T-cell (primary cell): ENCODE measurements at places on chromosomes 4 and X.

- H3K36me3 ChIP-seq, result no peaks in the 10 kb centered on the region
- peaks cover 36% of the 10 kb centered on the region for H3K27me3 ChIP-seq
- DNase-seq, result no peak
- peaks cover 14% of the 10 kb centered on the region for H3K4me1 ChIP-seq
- H3K4me3 ChIP-seq, result no peak overlapping the region
Measured at GRCh38 chr4:139736274-139736660, 70.6 kb downstream of the MGST2 start.

GRCh38 chr4:67556436-67556835 lies 2.1 kb upstream of the STAP1 start:
- no peak overlapping the region for H3K4me3 ChIP-seq
- DNase-seq, result no peak
- no peak overlapping the region for H3K27ac ChIP-seq
- peaks cover 25% of the 10 kb centered on the region for H3K4me1 ChIP-seq

DNA sequence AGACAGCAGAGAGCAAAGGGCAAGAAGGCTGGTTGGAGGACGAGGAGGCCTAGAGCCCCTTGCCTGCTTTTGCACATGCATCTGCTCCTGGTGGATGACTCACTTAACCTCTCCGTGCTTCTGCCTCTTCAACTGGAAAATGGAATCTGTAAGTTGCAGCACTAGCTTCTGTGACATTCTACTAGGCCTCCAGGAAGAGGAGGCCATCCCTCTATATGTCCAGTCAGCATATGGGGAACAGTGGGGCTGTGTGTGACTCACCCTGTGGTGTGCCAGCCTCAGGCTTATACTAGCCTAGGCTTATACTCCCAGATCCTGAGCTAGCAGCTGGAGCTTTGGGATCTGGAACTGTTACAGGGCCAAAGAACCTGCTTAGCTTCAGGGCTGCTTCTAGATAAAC lies 36.0 kb downstream of the RTL9 start:
- H3K36me3 ChIP-seq, result no peaks in the 10 kb centered on the region
- H3K4me1 ChIP-seq, result no peaks in the 10 kb centered on the region
- DNase-seq, result no peak
- no peak overlapping the region for H3K27ac ChIP-seq

DNA sequence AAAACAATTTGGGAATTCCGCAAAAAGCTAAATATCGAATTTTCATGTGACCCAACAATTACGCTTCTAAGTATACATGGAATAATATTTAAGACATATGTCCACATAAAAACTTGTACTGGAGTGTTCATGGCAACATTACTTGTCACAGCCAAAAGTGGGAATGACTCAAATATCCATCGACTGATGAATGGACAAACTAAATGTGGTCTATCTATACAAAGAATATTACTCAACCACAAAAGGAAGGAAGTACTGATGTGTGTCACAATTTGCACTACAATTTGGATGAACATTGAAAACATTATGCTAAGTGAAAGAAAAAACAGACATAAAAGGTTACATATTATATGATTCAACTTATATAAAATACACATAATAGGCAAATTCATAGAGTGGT lies 71.9 kb downstream of the AFF2 start:
- H3K27ac ChIP-seq, result no peak overlapping the region
- no peaks in the 10 kb centered on the region for H3K36me3 ChIP-seq
- H3K4me1 ChIP-seq, result no peaks in the 10 kb centered on the region
- no peak overlapping the region for H3K4me3 ChIP-seq

- H3K27me3 ChIP-seq, result no peaks in the 10 kb centered on the region
- H3K36me3 ChIP-seq, result peaks cover 23% of the 10 kb centered on the region
- no peak for DNase-seq
Measured at GRCh38 chr4:3176367-3177229, 72.4 kb upstream of the MSANTD1 start.

GRCh38 chr4:139559089-139559479 lies 3.1 kb upstream of the SETD7 start:
- H3K36me3 ChIP-seq, result no peaks in the 10 kb centered on the region
- DNase-seq, result no peak
- peaks cover 40% of the 10 kb centered on the region for H3K4me1 ChIP-seq
- H3K27ac ChIP-seq, result peak overlapping the region; percentile 81
- no peaks in the 10 kb centered on the region for H3K27me3 ChIP-seq

- no peaks in the 10 kb centered on the region for H3K36me3 ChIP-seq
- H3K4me3 ChIP-seq, result no peak overlapping the region
- peaks cover 32% of the 10 kb centered on the region for H3K4me1 ChIP-seq
- DNase-seq, result no peak
Measured at GRCh38 chr4:6914448-6914847, 4.8 kb downstream of the TBC1D14 start.

DNA sequence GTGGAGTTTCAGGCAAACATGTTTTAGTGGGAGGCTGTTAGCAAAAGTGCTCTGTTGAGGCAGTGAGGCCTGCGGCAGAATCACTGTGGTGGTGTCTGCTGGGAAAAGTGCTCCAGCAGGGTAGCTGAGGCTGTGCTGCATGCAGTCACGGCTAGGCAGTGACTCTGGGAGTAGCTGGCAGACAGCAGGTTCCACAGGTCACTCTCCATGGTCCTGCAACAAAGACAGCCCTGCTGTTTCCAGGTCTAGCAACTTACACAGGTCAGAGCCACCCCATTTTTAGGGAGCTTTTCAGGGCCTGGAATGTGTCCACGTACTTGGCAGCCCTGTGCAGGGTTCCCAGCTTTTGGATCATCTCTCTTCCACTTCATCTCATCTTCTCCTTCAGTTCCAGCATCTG lies 184.3 kb downstream of the NAA11 start:
- H3K4me1 ChIP-seq, result no peaks in the 10 kb centered on the region
- no peak for DNase-seq
- no peaks in the 10 kb centered on the region for H3K36me3 ChIP-seq
- no peak overlapping the region for H3K4me3 ChIP-seq
- no peaks in the 10 kb centered on the region for H3K27me3 ChIP-seq
- H3K27ac ChIP-seq, result no peak overlapping the region

DNA sequence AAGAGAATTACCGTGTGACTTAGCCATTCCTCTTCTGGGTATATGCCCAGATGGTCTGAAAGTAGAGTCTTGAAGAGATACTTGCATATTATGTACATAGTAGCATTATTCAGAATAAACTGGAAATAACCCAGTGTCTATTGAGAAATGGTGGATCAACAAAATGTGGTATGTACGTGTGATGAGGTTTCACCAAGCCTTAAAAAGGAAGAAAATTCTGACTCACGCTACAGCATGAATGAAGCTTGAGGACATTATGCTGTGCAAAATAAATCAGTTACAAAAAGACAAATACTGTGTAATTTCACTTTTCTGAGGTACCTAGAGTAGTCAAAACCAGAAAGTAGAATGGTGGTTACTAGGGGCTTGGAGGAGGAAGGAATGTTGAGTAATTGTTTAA lies 37.3 kb downstream of the GBA3 start:
- H3K27me3 ChIP-seq, result no peaks in the 10 kb centered on the region
- H3K36me3 ChIP-seq, result no peaks in the 10 kb centered on the region
- DNase-seq, result no peak
- H3K4me3 ChIP-seq, result no peak overlapping the region
- H3K27ac ChIP-seq, result no peak overlapping the region
- H3K4me1 ChIP-seq, result no peaks in the 10 kb centered on the region

DNA sequence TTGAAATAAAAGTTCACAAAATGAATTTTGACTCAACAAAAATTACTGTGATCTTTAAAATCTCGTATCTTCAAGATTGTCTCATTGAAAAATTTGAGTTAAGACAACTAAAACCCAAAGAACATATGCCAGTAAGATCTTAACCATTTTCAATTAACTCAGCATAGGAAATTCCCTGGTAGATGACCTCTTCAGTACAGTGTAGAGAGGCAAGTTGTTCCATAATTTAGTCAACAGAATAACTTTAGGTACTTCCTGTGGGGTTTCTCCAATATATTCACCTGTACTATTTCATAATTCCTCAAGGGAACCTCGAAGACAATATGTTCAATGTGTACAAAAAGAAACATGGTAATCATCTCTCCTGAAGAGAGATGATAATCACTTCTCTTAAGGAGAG lies 145.3 kb downstream of the COL25A1 start:
- H3K27me3 ChIP-seq, result no peaks in the 10 kb centered on the region
- H3K4me1 ChIP-seq, result no peaks in the 10 kb centered on the region
- H3K36me3 ChIP-seq, result no peaks in the 10 kb centered on the region
- DNase-seq, result no peak

GRCh38 chrX:131802836-131803626 lies 220.1 kb upstream of the STK26 start:
- H3K4me3 ChIP-seq, result no peak overlapping the region
- no peaks in the 10 kb centered on the region for H3K27me3 ChIP-seq
- no peak overlapping the region for H3K27ac ChIP-seq

DNA sequence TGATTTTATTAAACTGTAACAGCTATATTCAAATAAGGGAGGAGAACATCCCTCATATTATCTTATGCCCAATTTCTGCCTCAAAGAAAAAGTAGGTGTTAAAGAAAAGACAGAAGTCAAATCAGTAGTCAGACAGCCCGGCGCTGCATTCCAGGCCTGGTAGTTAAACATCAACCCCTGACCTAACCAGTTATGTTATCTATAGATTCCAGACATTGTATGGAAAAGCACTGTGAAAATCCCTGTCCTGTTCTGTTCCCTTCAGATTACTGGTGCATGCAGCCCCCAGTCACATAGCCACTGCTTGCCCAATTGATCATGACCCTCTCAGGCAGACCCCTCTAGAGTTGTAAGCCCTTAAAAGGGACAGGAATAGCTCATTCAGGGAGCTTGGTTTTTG lies 269.9 kb upstream of the GALNT7 start:
- H3K27ac ChIP-seq, result no peak overlapping the region
- H3K36me3 ChIP-seq, result no peaks in the 10 kb centered on the region
- H3K4me3 ChIP-seq, result no peak overlapping the region
- H3K4me1 ChIP-seq, result no peaks in the 10 kb centered on the region
- H3K27me3 ChIP-seq, result no peaks in the 10 kb centered on the region
- DNase-seq, result no peak

DNA sequence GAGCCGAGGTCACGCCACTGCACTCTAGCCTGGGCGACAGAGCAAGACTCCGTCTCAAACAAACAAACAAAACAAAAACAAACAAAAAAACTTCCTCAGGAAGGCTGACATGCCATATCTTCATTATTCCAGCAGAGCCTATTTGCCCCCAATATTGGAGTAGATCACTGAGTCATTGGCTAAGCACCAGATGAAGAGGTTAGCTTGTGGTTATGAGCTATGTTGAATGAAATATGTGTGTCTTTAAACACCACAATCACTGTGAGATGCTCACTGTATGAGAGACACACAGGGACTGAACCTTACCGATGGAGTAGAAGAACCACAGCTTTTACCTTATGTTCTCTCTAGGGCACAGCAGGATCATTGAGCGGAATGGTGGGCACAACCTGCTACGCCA lies 122.1 kb upstream of the EOLA2 start:
- no peak overlapping the region for H3K4me3 ChIP-seq
- no peaks in the 10 kb centered on the region for H3K36me3 ChIP-seq
- DNase-seq, result no peak
- no peaks in the 10 kb centered on the region for H3K4me1 ChIP-seq
- no peak overlapping the region for H3K27ac ChIP-seq

- H3K27ac ChIP-seq, result no peak overlapping the region
- no peak overlapping the region for H3K4me3 ChIP-seq
- DNase-seq, result no peak
- peaks cover 10% of the 10 kb centered on the region for H3K27me3 ChIP-seq
- H3K36me3 ChIP-seq, result no peaks in the 10 kb centered on the region
- H3K4me1 ChIP-seq, result no peaks in the 10 kb centered on the region
Measured at GRCh38 chr4:139743027-139743426, 77.4 kb downstream of the MGST2 start.

GRCh38 chr4:126627255-126627654 lies 1005.5 kb upstream of the INTU start:
- H3K27me3 ChIP-seq, result no peaks in the 10 kb centered on the region
- H3K4me3 ChIP-seq, result no peak overlapping the region
- no peak for DNase-seq
- H3K27ac ChIP-seq, result no peak overlapping the region

- no peak overlapping the region for H3K4me3 ChIP-seq
- no peak for DNase-seq
- H3K4me1 ChIP-seq, result no peaks in the 10 kb centered on the region
- no peaks in the 10 kb centered on the region for H3K36me3 ChIP-seq
Measured at GRCh38 chr4:30295652-30296051, 424.5 kb upstream of the PCDH7 start.

DNA sequence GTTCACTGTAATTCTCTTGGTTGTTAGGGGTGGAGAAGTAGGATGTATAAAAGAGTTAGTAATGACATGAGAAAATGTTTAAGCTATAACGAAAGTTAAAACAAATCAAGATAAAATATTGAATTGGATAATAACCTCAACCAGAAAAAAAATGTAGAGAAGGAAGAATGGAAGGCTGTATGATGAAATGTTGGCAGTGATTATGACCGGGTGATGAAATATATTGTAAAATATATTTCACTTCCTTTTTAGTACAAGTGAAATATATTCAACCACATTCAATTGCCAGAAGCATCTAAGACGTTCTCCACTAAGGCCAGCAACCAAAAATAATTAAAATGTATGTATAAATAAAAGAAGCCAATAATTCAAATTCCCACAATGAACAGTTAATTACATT lies 309.3 kb upstream of the FGF13 start:
- H3K27me3 ChIP-seq, result no peaks in the 10 kb centered on the region
- H3K27ac ChIP-seq, result no peak overlapping the region
- H3K4me3 ChIP-seq, result no peak overlapping the region
- DNase-seq, result no peak

GRCh38 chr4:101175896-101176676 lies 171.2 kb downstream of the PPP3CA start:
- DNase-seq, result no peak
- H3K4me3 ChIP-seq, result no peak overlapping the region
- no peak overlapping the region for H3K27ac ChIP-seq
- no peaks in the 10 kb centered on the region for H3K36me3 ChIP-seq
- H3K4me1 ChIP-seq, result no peaks in the 10 kb centered on the region

- H3K4me3 ChIP-seq, result no peak overlapping the region
- H3K27ac ChIP-seq, result no peak overlapping the region
Measured at GRCh38 chrX:150201841-150202240, 161.3 kb upstream of the MAMLD1 start.

- DNase-seq, result no peak
- no peaks in the 10 kb centered on the region for H3K27me3 ChIP-seq
- H3K4me3 ChIP-seq, result no peak overlapping the region
- no peak overlapping the region for H3K27ac ChIP-seq
Measured at GRCh38 chr4:90994851-90995574, 867.8 kb downstream of the CCSER1 start.
